Activated T-cell treated with anti-CD3 and anti-CD28 coated beads, Interleukin-2, amount 50 U/mL, for 72 hours (primary cell): ENCODE measurements at places on chromosomes 1 and 21. TPM values are rescaled to one million over a fixed set of nuclear protein-coding genes. Genes with fewer than 3 reads are reported as not detected.
A peak's percentile ranks its signal among the peaks of the same experiment; 100 is the strongest.

GRCh38 chr1:62926681-62927252 is 142.8 kb downstream of the ATG4C start:
- DNase-seq, result no peak

DNA sequence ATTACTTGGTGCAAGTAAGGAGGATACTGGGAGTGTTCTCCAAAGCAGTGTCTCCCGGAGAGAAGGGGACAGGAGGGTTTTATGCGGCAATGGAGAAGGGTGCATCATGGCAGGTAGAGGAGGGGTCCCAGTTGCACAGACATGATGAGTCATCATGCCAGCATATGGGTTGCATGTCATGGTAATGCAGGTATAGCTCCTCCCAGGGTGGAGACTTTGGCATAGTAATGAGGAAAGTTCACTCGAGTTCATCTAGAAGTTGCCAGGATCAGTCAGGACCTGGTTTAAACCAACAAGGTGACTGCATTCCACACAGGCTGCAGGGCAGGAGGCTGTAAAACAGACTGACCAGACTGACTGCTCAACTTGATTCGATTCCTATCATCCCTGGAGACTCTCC is 355.7 kb upstream of the DUSP10 start:
- DNase-seq, result no peak

DNA sequence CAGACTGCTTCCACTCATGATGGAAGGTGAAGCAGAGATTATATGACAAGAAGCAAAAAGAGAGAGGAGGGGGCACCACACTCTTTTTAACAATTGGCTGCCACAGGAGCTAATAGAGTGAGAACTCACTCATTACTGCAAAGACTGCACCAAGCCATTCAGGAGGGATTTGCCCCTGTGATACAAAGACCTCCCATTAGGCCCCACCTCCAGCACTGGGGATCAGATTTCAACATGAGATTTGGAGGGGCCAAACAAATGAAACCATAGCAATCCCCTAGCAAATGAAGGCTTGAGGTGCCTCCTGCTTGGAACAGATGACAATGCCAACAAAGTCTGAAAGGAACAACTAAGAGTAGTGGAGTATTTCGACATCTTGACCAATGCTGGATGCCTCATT is 122.5 kb upstream of the COA6 start:
- DNase-seq, result no peak

DNA sequence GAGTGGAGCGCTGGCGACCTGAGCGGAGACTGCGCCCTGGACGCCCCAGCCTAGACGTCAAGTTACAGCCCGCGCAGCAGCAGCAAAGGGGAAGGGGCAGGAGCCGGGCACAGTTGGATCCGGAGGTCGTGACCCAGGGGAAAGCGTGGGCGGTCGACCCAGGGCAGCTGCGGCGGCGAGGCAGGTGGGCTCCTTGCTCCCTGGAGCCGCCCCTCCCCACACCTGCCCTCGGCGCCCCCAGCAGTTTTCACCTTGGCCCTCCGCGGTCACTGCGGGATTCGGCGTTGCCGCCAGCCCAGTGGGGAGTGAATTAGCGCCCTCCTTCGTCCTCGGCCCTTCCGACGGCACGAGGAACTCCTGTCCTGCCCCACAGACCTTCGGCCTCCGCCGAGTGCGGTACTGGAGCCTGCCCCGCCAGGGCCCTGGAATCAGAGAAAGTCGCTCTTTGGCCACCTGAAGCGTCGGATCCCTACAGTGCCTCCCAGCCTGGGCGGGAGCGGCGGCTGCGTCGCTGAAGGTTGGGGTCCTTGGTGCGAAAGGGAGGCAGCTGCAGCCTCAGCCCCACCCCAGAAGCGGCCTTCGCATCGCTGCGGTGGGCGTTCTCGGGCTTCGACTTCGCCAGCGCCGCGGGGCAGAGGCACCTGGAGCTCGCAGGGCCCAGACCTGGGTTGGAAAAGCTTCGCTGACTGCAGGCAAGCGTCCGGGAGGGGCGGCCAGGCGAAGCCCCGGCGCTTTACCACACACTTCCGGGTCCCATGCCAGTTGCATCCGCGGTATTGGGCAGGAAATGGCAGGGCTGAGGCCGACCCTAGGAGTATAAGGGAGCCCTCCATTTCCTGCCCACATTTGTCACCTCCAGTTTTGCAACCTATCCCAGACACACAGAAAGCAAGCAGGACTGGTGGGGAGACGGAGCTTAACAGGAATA is 4.2 kb downstream of the TFAP2E start:
- peak; percentile 75 for DNase-seq

- no peak for DNase-seq
Observed at GRCh38 chr21:29154270-29154669, 23.8 kb downstream of the MAP3K7CL start.

- peak; percentile 41 for DNase-seq
Observed at GRCh38 chr1:114341299-114341698, 169.7 kb downstream of the TRIM33 start.

CSF3R gene
- 0.30 TPM for total RNA-seq

DNA sequence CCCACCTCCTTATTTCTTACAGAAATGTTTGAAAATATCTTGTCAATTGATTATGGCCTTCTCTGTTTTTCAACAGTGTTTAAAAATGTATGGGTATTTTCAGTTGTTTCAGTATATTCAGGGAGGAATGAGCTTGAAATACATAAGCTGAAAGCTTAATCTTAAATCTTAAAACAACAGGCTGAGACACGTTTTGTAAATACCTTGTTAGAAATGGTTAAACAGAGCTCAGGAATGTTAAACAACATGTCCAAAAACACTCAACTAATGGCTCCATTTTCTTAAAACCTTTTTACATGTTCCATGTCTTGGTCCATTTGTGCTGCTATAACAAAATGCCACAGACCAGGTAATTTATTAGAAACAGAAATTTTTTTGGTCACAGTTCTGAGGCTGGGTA is 953.8 kb upstream of the ADGRL2 start:
- no peak for DNase-seq

DNA sequence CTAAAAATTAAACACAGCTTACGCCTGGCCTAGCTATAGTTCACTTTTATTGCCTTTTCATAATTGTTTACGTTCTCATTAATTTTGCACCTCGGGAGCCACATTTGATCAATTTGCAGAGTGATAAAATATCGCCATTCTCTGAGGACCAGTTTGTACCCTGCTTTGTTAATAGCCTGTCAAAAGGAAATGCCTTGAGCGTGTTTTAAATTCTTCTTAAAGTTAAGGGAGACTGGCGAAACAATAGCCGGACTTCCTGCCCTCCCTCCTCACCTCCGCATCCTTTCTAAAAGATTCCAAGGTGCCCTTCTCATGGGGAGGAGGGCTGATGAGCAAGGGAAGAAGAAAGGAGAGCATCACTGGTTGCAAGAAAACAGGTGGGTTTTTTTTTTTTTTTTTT is 271.6 kb downstream of the KCNJ6 start:
- DNase-seq, result no peak

DNA sequence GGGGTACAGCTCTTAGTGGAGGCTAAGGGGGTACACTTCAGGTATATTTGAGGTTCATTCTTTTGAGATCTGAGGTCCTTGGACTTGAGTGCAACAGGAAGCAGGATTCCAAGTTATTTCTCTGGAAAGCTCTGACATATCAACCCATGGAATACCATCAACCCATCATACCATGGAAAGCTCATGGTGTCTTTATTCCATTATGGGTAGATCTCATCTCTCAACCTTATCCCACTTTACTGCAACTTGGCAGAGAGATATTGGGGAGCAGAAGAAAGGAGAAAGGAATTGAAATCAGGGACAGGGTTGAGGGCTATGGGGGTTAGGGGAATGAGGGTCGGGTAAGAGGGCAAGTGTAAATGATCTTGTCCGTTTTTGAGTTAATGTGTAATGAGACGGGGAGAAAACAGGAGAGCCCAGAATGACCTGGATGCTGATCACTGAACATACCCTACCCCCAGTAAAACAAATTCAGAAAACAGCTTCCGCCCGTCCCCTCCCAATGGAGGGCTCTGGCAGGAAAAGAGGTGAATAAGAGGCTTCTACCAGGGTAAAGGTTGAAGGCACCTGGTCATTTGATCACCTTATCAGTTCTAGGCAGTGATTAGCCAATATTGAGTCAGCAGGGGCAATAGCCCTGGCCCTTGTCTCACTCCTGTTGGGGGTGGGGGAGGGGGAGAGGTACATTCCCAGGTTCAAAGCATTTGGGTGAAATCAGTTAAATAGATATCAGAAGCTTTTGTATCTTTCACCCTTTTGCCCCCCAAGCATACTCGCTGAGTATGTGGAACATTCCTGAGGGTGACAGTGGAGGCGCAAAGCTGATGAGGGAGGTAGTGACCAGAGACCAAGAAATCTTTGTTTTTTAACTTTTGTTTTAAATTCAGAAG is 622 bp upstream of the APOA2 start:
- no peak for DNase-seq

CRABP2 gene
- 2.5 TPM for total RNA-seq

MX2 gene
- 47.9 TPM for total RNA-seq
